ENCODE measurements at places on chromosomes 1 and 21. TPM values are rescaled to one million over a fixed set of nuclear protein-coding genes. Genes with fewer than 3 reads are reported as not detected.

The ADGRL4 gene
- 0.07 TPM for total RNA-seq

The TMCC2 gene
- 13.6 TPM for total RNA-seq

The CALML6 gene
- total RNA-seq, result 3.7 TPM

The FMO2 gene
- 0.03 TPM for total RNA-seq

The OR2T35 gene
- total RNA-seq, result not detected

The RGS8 gene
- total RNA-seq, result 14.2 TPM

DNA sequence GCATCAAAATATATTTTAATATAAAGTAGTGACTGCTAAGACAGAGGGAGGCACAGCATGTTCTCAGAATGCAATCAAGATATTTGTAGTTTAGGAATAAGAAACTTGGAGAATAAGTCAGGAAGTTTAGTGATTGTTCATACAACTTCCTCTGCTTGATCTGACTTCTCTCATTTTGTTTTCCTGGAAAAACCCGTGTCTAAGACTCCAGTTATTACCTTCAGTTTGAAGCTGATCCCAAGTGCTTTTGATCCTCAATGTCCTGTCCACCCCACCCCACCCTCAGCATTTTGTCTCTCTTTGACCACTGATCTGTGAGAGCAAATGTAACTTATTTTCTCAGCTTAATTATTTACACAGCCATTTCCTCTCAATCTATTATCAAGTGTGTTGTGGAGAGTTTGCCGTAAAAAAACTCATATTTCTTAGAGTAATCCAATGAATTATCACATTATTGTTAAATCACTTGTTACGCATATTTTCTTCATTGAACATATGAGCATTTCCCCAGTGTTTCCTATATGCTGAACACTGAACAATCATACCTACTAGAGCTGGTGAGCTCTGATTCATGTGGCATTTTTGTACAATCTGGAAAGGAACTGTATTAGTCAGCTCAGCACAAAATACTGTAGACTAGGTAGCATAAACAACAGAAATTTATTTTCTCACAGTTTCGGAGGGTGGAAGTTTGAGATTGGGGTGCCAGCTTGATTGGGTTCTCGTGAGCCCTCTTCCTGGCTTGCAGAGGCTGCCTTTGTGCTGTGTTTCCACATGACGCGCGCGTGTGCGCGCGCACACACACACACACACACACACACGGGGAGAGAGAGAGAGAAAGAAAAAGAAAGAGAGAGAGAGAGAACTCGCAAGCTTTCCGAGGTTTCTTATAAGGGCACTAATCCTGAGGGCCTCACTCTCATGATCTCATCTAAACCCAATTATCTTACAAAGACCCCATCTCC is 65.5 kb upstream of the DPYD start:
- DNase-seq, result no peak

DNA sequence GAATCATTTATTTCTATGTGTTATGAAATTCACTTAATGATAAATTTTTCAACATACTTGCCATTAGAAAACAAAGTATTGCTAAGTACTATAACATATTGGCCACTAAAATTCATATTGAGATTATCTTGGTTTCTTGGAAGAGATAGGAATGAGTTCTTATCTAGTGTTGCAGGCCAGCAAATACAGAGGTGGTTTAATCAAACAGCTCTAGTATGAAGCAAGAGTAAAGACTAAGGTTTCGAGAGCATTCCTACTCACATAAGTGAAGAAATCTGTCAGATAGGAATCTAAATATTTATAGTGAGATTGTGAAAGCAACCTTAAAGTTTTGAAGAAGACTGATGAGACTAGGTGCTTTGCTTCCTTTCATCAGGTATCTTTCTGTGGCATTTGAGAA is 37.9 kb upstream of the FOXE3 start:
- no peak for DNase-seq

DNA sequence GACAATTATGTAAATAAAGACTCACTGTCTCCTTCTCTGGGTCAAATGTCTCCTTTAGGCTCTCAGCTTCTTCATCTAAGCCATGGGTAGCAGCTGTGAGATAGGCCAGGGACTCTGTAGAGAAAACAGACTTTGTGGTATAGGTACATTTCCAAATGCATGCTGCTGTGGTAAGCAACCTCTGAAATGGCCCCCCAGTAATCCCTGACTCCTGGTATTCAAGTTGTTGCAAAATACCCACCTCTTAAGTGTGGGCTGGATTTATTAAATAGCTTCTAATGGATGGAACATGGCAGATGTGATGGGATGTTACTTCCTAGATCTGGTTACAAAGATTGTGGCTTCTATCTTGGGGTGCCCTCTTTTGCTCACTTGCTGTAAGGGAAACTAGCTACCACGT is 11.1 kb upstream of the PEX19 start:
- no peak for DNase-seq

GRCh38 chr1:155171836-155172731 is 1.0 kb downstream of the KRTCAP2 start:
- no peak for DNase-seq

GRCh38 chr1:7218210-7218832 is 433.1 kb downstream of the CAMTA1 start:
- DNase-seq, result peak; percentile 79

- DNase-seq, result no peak
Observed at GRCh38 chr1:200899451-200899915, 4.8 kb downstream of the INAVA start.

GRCh38 chr1:10773376-10773775 is 23.1 kb downstream of the CASZ1 start:
- no peak for DNase-seq

DNA sequence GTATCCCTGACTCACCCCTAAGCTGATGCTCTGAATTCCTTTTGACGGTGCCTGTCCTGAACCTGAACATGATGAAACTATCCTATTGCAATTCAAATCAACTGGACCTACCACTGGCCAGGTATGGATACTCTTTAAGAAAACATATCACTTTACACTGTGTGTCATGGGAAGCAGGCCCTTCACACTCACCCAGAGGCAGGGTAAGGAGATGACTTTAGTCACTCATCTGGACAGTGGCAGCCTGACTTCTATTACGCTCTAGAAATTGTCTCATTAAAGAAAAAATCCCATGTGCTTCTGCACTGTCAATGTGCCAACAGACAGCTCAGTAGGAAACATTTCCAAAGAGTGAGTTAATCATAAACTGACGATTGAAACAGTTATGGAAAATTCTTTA is 94.3 kb downstream of the VAV3 start:
- no peak for DNase-seq

DNA sequence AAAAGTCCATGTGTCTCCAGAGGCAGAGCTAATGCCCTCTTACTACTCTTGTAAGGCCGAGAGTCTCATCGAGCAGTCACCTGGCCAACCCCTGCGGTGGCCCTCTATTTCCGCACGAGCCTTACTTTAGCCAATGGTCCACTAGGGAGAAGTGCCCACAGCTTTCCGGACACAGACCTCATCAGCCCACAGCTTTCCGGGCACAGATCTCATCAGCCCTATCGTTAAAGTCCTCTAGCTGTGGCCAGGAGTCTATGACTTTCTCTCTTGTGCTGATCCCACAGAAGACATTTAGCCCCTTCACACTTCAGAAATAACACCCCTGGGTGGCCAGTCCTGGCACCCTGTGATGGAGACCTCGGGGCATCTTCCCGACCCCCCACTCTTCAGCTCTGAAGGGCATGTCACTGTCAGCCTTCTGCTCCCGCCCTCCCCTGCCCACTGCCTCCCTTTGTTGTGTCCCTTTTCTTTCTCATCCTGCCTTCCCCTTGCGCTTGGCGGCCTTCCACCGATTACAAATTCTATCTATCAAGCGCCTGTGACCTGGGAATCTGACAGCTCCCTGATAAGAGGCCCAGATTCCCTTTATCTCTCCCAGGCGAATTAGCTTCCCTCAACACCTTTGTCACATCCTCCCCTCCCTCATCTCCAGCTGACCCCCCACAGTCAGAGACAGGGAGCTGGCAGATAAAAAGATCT is 161.0 kb downstream of the PLXNA2 start:
- DNase-seq, result no peak

GRCh38 chr1:77222496-77222895 is 3.3 kb upstream of the PIGK start:
- no peak for DNase-seq

DNA sequence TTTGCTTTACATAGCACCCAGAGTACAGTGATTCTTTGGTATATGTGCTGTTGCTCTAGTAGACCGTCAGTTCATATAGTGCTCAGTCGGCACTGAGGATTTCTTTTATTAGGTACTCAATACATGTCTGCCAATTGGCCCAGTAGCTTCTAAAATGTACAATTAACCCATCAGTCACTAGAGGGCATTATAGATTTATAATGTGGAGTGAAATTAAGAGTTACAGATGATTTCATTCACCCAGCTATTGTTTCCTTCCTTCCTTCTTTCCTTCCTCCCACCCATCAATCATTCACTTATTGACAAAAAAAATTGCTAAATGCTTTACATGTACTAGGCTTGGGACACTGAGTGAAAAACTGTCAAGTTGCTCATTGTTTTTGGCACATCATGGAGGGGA is 263.6 kb upstream of the USP24 start:
- DNase-seq, result no peak

DNA sequence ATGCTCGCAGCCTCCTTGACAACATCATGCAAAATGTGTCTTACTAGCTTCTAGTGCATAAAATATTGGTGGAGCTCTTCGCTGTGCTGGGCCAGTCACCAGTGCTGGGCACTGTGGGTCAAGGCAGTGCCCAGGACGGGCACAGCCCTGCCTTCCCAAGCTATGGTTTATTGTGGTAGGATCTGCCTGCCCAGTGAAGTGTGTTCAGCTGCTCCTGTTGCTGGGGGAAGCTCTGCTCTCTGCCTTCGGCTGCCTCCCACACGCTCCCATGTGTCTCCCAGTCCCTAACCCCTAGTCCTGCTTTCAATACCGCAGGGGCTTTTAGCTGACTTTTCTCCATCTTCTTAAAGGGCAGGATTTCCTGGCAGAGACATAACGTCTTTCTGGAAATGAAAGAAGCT is 15.7 kb downstream of the EPHX1 start:
- DNase-seq, result peak; percentile 49

DNA sequence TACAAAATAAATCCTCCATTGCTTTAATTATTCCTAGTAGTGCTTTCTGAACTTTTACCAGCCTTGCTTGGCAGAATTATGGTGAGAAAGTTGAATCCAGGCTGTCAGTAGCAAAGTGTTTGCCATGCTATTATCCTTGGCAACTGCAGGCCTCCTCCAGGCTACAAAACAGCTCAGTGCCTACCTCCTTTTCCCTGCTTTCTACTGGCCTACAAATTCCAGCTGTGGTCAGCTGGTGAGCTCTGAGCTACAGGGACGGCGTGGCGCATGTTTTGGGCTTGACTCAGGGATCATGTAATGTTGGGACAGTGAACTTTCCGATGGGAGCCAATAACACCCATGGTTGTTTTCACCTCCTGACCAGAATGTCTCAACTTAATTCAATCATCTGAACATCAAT is 456.1 kb upstream of the ADAMTS5 start:
- DNase-seq, result no peak

GRCh38 chr1:10631811-10632593 is 157.3 kb downstream of the PEX14 start:
- peak; percentile 85 for DNase-seq

- DNase-seq, result no peak
Observed at GRCh38 chr1:8027748-8028570, 1.9 kb upstream of the ERRFI1 start.

GRCh38 chr1:19390901-19391595 is 78.9 kb downstream of the SLC66A1 start:
- DNase-seq, result peak; percentile 76

GRCh38 chr1:5713101-5714010 is 278.9 kb downstream of the NPHP4 start:
- no peak for DNase-seq

DNA sequence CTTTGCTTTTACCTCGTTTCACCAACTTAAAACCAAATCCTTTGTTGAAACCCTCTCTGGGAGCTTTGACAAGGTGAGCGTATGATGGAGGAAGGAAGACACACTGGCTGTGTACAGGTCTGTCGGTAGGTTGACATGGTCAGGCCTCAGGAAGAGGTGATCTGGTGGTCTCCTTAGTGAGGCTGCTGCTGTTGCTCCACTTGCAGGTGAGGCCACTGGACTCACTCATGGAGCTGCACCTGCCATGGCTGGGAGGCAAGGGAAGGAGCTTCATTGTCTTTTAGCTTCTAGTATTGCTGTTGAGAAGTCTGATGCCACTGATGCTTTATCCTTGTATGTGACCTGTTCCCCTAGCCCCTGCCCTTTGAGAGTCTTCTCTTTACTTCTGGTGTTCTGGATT is 35.7 kb downstream of the TENT5C start:
- no peak for DNase-seq

- no peak for DNase-seq
Observed at GRCh38 chr1:175186433-175187160, 6.0 kb downstream of the KIAA0040 start.

DNA sequence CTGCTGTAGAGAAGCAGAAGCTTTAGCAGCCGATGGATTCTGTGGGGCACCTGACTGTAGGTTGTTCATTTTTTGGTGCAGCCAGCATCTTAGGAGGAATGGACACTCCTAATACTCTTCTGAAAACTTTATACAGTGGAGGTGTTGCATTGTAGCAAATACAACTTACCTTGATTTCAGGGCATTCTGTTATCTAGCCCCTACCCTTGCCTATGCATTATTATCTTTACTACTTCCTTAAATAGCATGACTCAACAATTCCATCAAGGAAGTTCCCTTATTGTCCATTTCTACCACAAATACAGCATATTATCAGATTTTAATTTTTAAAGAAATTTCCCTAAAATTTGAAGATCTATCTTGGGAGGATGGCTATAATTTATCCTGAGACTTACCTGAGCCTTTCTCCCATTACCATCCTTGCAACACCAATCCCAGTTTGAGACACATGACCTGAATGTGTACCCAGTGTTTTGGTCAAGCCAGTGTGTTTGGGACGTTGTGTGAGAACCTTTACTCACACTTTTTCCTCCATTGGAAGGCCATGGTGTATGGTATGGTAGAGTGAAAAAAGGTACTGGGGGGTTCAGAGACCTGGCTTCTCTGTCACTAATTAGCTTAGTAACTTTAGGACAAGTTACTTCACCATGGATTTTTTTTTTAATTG is 9.2 kb downstream of the POU2F1 start:
- DNase-seq, result no peak

DNA sequence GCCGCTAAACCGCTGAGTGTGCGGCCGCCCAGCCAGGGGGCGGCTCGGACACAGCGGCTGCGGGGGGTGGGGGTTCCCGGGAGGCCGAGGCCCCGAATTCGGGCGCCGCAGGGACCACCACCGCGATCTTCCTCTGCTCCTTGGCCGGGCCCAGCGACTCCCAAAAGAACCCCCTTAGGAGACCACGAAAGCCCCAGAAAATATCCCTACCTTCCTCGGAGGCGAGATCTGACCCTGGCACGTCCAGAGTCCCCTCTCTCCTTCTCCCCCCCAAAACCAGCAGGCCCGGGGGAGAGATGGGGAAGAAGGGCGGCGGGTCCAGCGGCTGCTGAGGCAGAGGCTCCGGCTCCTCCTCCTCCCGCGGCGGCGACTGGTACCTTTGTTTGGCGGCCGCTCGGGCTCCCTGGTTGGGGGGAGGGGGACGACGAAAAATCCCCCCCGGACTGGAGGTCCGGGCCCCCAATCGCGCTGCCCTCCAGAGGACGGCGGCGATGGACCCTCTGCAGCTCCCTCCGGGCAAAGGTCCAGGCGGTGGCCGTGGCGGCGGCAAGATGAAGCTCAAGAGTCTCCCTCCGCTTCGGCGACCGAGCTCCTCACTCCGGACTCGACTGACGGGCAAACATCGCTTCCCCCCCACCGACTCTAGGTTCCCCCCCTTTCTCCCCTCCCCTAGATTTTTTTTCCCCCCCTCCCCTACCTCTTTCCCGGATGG is at the start of gene ARID4B:
TSS of gene ARID4B (minus strand) at position 621 of the 712 bp plus-strand sequence. CDS start 1,260 bp downstream, outside the sequence.
- DNase-seq, result peak; percentile 95

GRCh38 chr1:89361681-89362080 is 2.2 kb upstream of the GBP6 start:
- DNase-seq, result peak; percentile 46

Data from H7 (cell line).